ENCODE measurements at places on chromosomes 6 and 20. TPM values are rescaled to one million over a fixed set of nuclear protein-coding genes. Genes with fewer than 3 reads are reported as not detected.

The UBD gene
- total RNA-seq: not detected

The TRAPPC3L gene
- not detected for total RNA-seq

The SPATS1 gene
- not detected for total RNA-seq

The RAMACL gene
- 0.27 TPM for total RNA-seq

The SLC17A1 gene
- not detected for total RNA-seq

The LINC00237 gene
- not detected for total RNA-seq

The SLC22A2 gene
- not detected for total RNA-seq

The CRISP3 gene
- under 0.01 TPM for total RNA-seq

The LGSN gene
- under 0.01 TPM for total RNA-seq

The UNC93A gene
- not detected for total RNA-seq

The NDRG3 gene
- 16.7 TPM for total RNA-seq

The MARCKS gene
- total RNA-seq: 0.81 TPM

The TPD52L1 gene
- total RNA-seq: 1.1 TPM

The ZNFX1 gene
- total RNA-seq: 25.3 TPM

Measured in hematopoietic multipotent progenitor cell (in vitro differentiated cells).